IPS DF 19.7 (cell line): ENCODE measurements at places on chromosomes 2 and 18.

GRCh38 chr2:2826621-2827020, 495.5 kb upstream of the MYT1L start:
- DNase-seq: no peak

DNA sequence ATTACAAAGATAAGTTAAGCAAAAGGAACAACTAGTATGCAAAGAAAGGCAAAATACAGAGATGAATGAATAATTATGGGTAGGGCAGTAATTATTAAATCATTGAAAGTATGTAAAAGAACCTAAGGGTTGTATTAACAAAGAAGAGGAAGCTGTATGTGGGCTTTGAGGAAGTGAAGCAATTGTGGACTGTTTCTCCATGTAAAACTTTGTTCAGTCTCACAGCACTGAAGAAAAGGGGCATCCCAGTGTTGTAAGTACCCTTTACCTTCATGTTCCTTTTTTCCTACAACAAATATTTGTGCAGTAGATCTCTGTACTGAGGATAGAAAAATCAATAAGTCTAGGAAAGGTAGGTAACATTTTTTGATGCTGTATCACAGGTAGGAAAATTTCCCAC, 388.7 kb upstream of the NRP2 start:
- no peak for DNase-seq

- DNase-seq: no peak
Measured at GRCh38 chr2:176446718-176447414, 177.6 kb downstream of the MTX2 start.

DNA sequence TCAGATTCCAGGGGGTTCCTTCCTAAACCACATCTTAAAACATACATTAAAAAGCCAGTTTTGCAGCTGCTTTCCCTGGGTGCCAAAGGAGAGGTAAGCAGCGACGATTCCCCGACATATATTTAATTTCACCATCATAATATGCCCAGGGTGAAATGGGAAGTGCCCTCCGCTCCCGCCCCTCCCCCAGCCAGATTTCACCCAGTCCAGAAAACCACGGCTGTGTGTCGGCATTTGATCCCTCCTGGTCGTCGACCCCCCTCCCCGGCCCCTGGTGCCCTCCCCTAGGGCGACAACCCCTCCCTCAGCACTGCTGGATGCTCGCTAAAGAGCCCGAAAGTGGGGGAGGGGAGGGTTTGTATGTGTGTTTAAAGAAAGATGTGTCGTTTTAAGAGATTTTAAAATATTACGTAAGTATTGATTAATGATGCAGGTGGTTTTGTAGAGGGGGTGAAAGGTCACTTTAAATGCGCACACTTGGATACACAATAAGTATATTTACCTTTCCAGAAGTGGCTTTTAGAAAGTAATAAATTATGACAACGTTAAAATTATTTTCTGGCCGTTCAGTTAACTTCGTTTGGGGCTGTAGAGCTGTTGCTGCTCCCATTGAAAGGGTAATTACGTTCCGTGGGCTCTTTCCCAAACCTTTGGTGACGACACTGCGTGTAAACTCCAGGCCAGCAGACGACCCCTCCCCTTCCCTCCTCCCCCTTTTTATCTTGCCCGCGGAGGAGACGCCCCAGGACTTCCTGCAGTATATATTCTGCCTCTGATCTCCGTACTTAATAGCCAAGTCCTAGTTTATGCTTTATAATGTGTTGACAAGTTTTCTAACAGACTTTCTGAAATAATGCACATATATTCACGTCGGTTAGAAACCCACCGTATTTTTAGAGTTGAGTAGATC, 3.4 kb upstream of the BCL11A start:
- DNase-seq: no peak

- no peak for DNase-seq
Measured at GRCh38 chr2:3211256-3212060, 166.2 kb downstream of the EIPR1 start.

DNA sequence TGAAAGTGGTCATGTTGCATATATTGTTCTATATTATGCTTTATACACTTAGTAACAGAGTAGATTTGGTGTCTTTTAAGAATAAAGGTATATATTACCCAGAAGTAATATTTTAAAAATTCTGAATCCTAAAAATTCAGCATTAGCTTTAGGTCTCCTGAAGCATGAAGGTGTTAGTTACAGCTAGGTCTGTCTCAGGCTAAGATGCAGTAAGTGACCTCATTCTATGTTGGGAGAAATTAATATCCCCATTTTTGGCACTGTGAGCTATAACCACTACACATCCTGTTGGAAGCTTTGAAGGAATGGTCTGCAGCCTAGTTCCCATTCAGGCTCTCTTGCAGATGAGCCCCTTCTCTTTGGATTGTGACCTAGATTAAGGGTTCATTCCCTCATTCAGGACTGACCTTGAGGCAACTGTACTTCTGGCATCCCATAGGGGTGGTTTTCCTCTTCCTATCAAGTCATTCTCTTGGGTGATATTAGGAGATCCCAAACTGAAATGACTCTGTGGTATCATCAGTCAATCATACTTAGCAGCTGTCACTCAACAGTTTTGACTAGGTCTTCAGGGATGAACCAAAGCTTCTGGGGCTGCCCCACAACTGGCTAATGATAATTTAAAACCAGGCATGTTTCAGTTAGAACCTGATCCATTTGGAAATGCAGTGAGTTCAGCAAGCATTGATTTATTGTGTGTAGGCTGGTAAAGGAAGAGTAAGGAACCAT, 117.7 kb downstream of the GPD2 start:
- DNase-seq: no peak

DNA sequence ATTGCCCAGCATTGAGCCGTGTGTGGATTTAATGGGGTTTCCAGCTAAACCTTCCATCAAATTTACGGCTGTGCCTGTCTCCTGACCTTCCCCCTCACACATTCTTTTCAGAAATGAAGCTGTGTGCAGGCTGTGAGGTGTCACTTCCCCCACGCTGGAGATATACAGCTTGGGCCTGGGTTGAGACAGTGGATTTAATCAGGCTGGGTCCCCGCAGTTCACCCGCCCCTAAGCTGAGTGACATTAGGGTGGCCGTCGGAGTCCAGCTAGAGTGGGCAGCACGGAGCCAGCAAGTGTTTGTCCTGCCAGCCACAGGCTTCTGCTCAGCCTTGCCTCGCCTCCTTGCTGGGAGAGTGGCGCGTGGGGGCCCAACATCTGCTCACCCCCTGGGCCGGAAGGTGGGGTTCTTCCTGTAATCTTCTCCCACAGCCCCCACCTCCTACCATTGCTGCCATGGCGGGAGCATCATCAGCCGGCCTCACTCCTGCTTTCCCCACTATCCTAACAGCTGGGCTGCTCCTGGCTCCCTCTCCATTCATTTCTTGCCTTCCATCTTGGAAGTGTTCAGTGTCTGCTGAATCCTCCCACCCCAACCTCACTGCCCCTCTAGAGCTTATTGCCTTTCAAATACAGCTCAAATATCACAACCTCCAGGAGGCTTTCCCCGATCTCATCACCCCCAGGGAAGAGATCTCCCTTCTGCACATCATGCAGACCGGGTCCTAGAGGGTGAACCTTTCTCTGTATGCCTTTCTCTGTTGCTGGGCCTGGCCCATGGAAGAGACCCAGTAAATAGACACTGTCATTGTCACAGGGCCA, 149.0 kb downstream of the GLI2 start:
- DNase-seq: no peak

- DNase-seq: no peak
Measured at GRCh38 chr2:31204783-31205182, 12.5 kb downstream of the CAPN14 start.

DNA sequence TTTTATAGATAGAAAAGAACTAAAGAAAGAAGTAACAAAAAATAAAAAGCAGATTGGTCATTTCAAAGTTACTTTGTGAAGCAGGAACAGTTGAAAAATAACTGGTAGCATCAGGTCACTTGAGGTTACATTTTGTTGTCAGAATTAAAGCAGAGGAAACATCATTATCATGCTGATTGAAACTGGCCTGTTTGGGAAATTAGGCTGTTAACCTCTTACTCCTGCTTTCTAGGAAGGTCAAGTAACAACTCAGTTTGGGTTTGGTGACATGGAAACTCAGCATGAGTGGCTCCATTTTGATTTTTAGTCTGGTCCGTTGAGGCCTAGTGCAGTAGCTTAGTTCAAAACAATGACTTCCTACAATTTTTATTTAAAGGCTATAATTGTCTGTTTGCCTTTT, 1383.5 kb downstream of the DPP10 start:
- DNase-seq: no peak

- no peak for DNase-seq
Measured at GRCh38 chr2:100654611-100655010, 91.8 kb downstream of the PDCL3 start.

DNA sequence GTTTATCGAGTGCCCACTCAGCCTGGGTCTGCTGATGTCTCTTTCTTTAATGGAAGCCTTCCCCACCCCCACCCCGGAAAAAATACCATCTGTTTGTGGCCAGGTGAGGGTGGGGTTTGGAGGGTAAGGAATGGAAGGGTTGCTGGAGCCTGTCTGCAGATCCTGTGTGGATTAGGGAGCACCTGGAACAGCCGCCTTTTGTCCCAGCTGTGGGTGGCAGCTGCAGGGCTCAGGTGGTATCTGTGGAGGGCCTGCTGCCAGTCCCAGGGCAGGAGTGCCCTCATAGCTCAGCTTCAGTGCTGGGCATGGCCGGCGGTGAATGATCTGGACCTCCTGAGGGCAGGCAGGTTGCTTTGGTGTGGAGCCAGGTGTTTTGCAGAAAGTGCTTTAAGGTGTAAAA, 45.3 kb downstream of the IMPA2 start:
- DNase-seq: no peak
